Dorsolateral prefrontal cortex (tissue), 122 donors: ENCODE measurements at places on chromosomes 2 and 18.

- no peak for DNase-seq
Measured at GRCh38 chr2:100786297-100786658, 33.7 kb upstream of the NPAS2 start.

- no peak for DNase-seq
Measured at GRCh38 chr18:62663731-62664336, 51.5 kb upstream of the PHLPP1 start.

DNA sequence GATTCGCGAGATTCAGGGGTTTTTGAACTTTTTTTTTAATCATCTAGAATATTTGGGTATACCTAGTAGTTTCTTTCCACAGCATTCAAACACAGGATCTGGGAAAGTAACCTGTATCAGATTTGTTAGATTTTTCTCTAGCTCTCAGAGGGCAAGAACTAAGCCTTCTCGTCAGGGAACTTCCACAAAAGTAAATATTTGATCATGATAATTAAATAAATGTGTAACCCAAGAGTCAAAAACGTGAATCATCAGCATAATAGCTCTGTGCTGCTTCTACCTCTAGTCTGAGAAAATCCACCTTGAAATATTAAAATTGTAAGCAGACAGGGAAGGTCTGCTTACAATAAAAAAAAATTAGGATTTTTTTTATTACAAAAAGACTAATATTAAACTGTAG, 225.7 kb upstream of the SPOPL start:
- DNase-seq, result no peak

GRCh38 chr2:8435608-8436007, 246.2 kb upstream of the ID2 start:
- DNase-seq, result no peak

DNA sequence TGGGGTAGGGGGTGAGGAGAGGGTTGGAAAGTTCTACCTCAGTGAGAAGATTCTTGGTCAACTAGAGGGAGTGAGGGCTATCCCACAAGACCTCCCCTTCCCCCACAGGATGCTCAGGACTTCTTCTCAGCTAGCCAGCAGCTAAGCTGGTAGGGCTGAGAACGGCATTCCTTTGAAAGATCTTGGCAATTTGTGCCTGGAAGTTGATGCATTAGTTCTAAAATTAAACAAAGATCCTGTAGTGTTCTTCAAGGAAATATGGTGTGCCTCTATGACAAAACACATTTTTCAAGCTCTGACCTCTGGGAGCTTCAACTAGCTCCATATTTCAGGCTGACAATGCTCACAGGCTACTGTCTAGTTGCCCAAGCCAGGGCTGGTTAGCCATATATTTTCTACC, 2.3 kb downstream of the LYPD1 start:
- DNase-seq, result no peak

DNA sequence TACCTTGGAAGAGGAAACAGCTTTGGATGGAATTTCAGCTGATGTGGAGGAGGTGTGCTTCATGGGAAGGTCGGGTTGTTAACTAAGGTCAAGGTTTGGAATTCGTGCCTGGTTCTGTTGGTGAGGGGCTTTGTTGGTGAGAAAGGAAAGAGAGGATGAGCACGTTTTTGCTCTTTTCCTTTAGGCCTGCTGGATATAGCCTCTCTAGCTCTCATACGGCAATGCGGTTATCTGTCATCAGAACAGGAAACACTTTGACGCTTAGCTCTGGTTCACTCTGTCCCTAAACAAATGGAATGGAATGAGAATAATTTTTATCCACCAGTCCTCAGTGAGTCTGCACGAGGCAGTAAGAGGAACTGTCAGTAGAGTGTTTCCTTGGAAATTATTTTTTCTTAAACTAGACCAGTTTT, 169.7 kb upstream of the NOSTRIN start:
- no peak for DNase-seq

GRCh38 chr2:218063896-218064295, 5.2 kb upstream of the RUFY4 start:
- no peak for DNase-seq

DNA sequence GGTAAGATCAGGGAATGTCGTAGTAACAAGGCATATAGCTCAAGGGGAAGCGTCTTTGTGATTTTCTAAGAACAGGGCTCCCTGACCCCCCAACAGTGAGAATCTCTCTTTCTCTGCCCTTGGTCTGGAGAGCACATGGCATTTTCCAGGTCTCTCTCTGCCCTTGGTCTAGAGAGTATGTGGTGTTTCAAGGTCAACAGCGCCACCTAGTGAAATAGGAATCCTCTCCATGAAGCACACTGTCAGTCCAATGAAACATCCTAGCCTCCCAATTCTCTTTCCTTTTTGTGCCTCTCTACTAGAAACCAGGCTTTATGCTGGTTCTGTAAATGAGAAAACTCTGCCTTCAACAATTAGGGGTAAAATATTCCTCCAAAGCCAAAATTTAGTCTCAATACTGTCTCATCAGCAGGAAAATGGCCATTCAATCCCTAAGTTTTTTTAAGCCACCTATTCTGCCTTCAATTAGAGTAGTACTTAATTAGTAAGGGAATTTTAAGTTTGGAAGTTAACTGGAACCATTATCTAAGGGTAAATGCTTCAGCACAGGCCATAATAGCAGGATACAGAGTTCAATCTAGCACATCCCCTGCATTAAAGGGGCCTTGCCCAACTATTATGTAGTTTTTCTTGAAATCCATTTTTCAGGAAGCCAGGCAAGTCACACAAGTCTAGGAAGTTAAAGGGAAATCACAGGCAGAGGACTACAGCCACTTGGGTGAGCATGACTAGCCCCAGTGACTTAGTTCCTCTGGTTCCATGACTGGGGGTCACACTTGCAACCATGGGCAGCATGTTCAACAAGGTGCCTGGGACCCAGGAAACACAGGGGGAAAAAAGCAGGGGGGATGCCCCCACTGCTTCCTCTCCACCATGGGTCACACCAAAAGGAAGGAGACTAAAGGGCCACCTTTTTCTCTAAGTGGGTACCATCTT, 12.4 kb downstream of the DYM start:
- DNase-seq, result no peak

GRCh38 chr2:54161660-54162424, 46.4 kb downstream of the ACYP2 start:
- no peak for DNase-seq

DNA sequence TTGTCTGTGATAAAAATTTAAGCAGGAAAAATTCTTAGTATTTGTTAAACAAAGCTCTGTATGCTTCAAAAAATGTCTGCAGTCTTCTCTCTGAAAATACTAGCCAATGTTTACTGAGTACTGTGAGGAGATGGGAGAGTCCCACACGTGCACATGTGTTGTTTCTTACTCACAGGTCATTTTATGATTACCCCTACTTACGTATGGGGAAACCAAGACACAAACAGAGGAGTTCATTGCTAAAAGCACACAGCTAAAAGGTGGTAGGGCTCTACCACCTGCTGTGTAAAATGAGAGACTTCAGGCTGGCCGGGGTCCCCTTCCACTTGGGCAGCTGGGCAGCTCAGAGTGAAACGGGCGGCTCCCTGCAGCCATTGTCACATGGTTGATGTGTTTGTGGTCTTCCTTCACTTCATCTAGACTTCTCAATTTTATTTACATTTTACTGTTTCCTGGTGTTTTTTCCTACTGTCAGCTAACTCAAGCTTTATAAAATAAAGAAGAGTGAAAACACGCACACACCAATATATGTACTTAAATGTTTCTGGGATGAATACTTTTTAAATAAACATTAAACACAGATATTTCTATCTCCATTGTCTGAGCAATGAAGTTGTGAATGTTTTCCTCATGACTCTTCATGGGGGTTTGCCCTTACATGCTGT, 71.2 kb downstream of the MBP start:
- DNase-seq, result no peak

- DNase-seq, result no peak
Measured at GRCh38 chr2:62994206-62994605, 56.4 kb upstream of the OTX1 start.

GRCh38 chr18:65568866-65569265, 181.9 kb upstream of the CDH7 start:
- DNase-seq, result no peak

DNA sequence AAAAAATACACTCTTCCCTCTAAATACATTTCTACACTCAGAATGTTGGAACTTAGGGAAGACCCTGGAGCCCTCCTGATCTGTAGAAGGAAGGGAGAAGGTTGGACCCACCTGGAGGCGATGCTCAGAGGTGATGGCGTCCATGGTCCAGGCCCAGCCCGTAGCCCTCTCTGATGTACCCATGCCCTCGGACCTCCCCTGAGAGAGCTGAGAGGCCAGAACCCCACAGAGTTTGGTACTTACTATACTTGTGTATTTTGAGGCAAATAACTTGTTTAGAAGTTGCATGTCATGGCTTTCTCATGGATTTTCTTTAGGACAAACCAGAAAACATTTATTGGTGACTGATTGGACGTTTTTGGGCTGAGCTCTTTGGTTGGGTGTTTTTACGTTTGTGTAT, 10.5 kb downstream of the CTDP1 start:
- DNase-seq, result no peak

- no peak for DNase-seq
Measured at GRCh38 chr18:9838144-9838877, 47.5 kb upstream of the TXNDC2 start.

GRCh38 chr2:28137221-28137620, 246.7 kb downstream of the BABAM2 start:
- DNase-seq, result no peak

DNA sequence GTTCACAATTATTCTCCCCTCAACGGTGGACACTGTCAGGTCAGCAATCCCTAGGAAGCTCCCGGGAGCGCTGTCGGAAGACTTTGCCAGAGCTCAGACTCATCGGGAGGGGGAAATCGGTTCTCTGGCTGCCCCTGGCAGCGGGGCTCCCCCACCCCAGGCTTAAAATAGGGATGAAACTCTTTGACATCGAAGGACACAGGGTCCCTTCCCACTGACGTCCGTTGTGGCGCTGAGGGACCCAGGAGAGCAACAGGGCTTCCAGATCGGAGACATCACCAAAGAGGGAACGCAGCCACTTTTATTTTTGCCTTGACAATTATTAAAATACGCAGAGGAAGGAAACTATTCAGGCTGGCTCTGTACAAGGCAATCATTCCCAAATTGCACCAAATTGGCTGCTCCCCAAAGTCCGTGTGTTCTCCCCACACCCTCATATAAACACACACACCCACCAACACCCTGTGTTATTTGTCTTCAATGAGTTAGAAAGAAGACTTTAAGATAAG, 249.0 kb downstream of the CDH20 start:
- no peak for DNase-seq

GRCh38 chr2:240597054-240597418, 10.5 kb downstream of the CAPN10 start:
- DNase-seq, result peak; percentile 21

- DNase-seq, result no peak
Measured at GRCh38 chr2:176188774-176189680, 559 bp downstream of the HOXD1 start.

GRCh38 chr2:192584976-192585375, 390.2 kb upstream of the TMEFF2 start:
- no peak for DNase-seq

DNA sequence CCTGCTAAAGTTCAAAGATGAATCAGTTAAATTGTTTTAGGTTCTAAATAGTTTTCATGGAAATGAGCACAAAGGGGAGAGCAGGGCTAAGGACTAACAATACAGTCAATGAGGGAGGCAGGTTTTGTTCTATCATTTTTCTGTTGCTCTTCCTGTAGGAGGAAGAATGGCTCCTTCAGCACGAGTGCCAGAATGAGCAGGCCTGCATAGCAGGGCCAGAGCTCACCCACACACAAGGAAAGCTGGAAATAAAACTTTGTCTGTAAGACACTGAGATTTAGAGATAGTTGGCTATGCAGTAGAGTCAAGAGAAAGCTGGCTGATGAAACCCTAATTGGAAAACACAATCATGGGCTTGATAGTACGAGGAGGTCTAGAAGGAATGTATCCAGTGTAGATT, 313.3 kb downstream of the MBD2 start:
- DNase-seq, result peak; percentile 51

DNA sequence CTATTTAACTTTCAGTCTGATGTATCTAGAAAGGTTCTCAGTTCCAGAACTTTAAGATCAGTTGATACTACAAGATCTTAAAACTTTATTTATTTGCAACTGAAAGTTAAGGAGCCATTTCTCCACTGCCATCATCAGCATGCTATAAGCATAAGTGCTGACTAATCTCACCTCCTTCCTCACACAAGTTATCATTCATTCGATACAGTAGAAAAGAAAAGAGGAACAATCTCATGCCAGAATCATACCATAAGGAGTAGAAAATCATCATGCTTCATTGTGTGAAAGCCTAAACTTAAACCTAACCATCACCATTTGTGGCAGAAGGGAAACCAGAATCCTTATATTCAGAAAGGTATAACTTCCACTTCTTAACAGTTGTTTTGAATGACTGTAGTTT, 176.6 kb upstream of the NRXN1 start:
- no peak for DNase-seq

DNA sequence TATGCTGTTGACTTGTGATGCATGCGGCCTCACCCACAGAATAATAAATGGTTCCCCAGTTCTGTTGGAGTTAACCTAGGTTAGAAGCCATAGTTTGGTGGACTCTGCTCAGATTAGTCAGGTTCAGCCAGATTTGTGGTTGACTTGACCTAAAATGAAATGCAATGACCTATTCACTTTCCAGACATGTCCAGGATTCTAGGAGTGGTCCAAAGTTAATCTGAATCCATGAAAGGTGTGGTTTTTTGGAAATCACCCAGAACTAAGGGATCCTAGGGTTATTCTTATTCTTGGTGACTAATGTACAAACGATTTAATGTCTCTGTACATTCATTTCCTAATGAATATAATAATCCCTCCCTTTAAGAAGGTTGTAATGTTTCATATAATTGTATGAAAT, 88.9 kb upstream of the RBBP8 start:
- no peak for DNase-seq

DNA sequence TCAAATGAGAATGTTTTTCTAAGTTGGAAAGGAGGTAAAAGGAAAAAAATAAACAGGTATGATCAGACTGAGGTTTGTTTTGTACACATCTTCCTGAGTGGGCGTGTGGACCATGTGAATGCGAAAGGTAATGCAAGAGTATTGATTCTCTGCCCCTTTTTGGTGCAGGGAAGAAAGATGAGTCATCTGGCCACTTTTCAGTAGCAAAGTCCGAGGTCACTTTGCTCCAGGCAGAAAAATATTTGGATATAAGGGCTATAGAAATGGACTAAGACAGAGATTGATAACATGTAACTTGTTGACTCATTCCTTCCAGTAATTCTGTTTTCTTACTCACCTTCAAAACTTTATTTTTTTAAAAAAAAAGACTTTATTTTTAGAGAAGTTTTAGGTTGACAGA, 130.5 kb downstream of the DSEL start:
- DNase-seq, result no peak

DNA sequence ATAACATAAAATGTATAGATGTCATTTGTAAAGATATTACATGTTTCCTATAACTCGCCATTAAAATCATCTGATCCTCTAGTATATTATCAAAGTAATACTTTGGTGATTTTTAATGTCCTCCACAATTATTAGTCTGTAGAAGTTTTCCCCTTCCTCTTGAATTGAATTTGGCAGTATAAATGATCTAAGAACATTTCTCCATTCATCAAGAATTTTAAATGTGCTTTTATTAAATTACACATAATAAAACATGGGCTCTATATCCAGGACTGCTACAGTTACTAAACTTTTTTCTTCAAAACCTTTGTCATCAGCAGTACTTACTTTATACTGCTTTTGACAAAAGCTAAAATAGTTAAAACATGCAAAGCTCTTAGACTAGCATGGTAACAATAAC, 315.4 kb upstream of the ZC3H15 start:
- DNase-seq, result no peak

- no peak for DNase-seq
Measured at GRCh38 chr2:237149425-237149824, 63.7 kb downstream of the COPS8 start.

- no peak for DNase-seq
Measured at GRCh38 chr2:145095641-145096435, 575.9 kb upstream of the ZEB2 start.
